ENCODE measurements at places on chromosomes 7 and 10. TPM values are rescaled to one million over a fixed set of nuclear protein-coding genes. Genes with fewer than 3 reads are reported as not detected.
A peak's percentile ranks its signal among the peaks of the same experiment; 100 is the strongest.

COL1A2 gene
- 961 TPM for total RNA-seq

MACROH2A2 gene
- total RNA-seq, result 2.1 TPM

FFAR4 gene
- not detected for total RNA-seq

C10orf90 gene
- total RNA-seq, result 2.2 TPM

PIP gene
- not detected for total RNA-seq

HYCC1 gene
- 136 TPM for total RNA-seq

CNPY1 gene
- total RNA-seq, result not detected

HOGA1 gene
- 0.71 TPM for total RNA-seq

NUDT1 gene
- 61.2 TPM for total RNA-seq

ADAM12 gene
- 43.4 TPM for total RNA-seq

LRRN3 gene
- total RNA-seq, result 5.9 TPM

WNT16 gene
- 0.17 TPM for total RNA-seq

GRCh38 chr7:49247759-49248158 lies 323.4 kb downstream of the CDC14C start:
- no peak for DNase-seq

- peak; percentile 7 for DNase-seq
These were observed 638 bp downstream of the EGR2 start for GRCh38 chr10:62815381-62816075.

DNA sequence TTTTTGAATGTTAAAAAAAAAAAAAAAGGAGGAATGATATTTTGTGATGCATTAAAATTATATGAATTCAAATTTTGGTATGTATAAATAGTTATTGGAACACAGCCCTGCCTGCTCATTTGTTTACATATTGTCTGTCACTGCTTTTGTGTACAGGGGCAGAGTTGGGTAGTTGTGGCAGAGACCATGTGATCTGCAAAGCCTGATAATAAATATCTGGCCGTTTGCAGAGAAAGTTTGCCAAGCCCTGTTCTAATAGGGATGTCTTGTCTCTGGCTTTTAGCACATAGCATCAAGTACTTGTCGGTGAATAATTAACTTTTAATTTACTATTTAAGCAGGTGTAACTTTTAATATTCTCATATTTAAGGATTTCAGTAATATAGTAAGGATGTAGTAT lies 19.8 kb downstream of the TSPAN13 start:
- DNase-seq, result no peak

DNA sequence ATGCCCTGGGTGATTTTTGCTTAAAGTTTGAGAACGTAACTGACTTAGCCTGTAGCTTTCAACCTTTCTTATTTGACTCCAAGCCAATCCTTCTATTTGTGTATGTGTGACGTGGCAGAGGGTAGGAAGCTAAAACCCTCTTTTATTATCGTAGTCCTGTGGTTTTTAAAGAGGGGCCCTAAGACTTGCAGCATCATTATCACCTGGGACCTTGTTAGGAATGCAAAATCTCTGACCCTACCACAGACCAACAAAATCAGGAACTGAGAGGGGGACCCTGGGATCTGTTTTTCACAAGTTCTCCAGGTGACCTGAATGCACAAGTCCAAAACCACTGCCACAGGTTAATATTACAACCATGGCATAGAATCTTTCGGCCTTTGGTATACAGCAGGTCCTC lies 80.1 kb downstream of the OSBPL3 start:
- no peak for DNase-seq

GRCh38 chr7:39504963-39505362 lies 61.2 kb upstream of the YAE1 start:
- peak; percentile 95 for DNase-seq

- DNase-seq, result peak; percentile 47
These were observed 434.2 kb downstream of the PHTF2 start for GRCh38 chr7:78232806-78233205.

GRCh38 chr7:41294556-41295454 lies 408.1 kb downstream of the INHBA start:
- DNase-seq, result no peak

- DNase-seq, result no peak
These were observed 30.8 kb downstream of the MTURN start for GRCh38 chr7:30165590-30165989.

- DNase-seq, result no peak
These were observed 21.3 kb downstream of the CCDC3 start for GRCh38 chr10:12980102-12980661.

DNA sequence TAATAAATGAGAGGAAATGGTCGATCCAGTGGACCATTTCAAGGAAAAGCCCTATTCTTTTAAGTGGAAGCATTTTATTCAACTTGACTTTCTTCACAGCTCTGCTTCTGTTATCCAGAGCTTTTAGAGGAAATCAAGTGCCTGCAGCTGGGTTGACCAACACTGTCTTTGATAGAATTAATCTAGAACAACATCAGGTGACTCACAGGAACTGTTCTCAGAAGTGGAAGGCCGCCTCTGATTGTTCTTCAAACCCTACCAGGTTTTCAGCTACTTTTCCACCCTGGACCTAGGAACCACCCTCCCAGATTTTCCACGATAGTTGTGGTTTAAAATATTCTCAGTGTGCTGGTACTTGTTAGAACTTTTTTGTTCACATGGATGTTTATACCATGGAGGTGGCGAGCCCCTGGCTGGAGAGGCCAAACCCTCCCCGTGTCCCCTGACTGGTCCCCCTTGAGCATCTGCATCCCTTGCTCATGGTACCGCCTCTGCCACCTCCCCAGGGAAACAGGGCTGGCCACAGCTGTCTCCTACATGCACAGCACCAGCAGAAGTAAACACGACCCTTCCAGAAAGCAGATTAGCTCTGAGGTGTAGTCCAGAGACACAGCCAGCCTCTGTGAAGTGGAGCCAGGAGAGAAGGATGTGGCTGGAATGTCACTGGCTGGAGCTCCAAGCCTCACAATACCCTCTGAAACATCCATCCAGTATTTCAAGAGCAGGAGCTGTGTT lies 293.3 kb downstream of the USP6NL start:
- DNase-seq, result no peak

GRCh38 chr10:88395677-88396076 lies 187.4 kb downstream of the RNLS start:
- DNase-seq, result peak; percentile 55

DNA sequence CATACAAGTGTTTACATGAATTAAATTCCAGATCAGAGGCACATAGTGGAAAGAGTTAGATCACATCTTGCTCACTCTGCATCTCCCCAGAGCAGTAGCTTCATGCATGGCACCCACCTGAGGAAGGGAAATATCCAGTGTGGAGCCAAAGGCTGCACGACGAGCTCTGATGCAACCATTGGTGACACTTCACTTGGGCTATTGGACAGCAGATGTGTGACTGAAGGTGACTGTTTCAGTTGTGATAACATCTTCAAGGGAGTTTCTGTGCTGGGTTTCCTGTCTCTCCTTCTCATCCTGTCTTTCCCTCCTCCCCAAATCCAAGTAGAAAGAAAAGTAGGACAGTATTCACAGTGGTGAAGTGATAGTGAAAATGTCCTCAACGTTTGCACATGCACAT lies 115.0 kb downstream of the TAF3 start:
- no peak for DNase-seq

- DNase-seq, result peak; percentile 1
These were observed 43.8 kb upstream of the CSTF2T start for GRCh38 chr10:51743146-51743545.

DNA sequence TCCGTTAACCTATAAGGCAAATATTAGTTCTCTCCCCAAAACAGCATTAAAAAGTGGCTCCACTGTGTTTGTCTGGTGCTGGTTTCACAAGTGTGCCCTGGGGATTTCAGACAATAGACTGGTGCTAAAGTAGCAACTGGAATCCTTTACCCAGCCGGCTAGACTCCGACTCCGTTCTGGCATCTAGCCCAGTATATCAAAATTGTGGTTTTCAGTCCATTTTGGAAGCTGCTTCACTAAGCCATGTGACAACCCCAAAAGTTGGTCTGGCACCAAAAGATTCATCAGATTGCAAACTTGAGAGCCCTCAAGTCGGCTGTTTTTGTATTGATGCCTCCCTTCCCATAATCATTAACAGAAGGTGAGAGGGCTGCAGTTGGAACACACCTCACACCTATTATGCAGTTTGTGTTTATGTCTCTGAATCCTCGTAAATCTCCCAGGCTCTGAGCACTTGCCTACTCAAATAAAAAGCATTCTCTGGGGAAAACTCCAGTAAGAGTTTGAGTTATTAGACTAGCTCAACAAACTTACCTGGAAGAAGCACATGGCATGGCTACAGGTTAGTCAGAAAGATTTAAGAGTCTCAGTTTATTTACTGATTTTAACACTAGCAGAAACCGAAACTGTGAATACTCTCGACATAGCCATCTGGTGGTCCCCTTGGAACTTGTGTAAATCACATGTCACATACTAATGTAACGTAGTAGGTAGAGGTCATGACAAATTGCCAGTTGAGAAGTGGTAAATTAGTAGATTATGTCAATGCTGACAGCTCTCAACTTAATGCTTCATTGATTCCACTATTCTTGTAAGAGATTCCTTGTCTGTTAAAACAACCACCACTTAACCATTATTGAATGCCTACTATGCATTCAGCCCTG lies 14.8 kb upstream of the WNT16 start:
- DNase-seq, result peak; percentile 90

GRCh38 chr10:101833466-101833865 lies 10.1 kb downstream of the KCNIP2 start:
- DNase-seq, result no peak

DNA sequence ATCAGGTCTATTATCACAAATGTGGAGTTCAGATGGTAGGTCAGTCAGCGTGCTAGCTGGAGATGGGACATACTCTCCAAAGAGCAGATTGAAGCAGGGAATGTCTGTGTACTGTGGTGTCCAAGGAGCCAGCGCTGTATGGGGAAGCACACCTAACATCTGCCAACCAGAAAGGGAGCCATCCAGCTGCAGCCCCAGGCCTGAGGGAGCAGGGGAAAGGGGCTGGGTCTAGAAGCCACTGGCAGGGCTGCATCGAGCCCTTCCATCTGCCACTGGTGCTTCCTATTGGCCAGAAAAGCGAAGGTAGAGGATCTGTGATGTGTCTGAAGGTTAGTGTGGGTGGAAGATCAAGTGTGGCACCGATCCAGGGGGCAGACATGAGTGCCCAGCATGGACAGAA lies 8.0 kb upstream of the RAMP3 start:
- no peak for DNase-seq

- no peak for DNase-seq
These were observed 21.3 kb downstream of the STMP1 start for GRCh38 chr7:135683609-135684008.

DNA sequence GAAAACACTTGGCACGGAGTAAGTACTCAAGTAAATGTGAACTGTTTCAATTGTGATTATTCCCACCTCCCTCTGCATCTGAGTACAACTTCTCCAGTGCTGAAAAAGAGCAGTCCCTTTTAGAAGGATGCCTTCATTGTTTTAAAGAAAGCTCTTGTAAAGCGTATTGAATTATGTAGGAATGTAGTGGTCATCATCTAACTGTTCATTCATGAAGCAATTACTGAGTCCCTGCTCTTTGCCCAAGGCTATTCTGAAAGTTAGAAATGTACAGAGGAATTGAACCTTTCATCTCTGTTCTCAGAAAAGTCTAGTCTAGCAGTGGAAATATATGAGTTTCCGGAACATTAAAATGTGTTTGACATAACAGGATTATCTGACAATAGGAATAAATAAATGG lies 127.8 kb downstream of the CACNB2 start:
- no peak for DNase-seq

GRCh38 chr10:125203186-125203800 lies 42.9 kb upstream of the CTBP2 start:
- DNase-seq, result no peak
